Naive thymus-derived CD8-positive, alpha-beta T cell (primary cell): ENCODE measurements at places on chromosomes 11 and 22.

DNA sequence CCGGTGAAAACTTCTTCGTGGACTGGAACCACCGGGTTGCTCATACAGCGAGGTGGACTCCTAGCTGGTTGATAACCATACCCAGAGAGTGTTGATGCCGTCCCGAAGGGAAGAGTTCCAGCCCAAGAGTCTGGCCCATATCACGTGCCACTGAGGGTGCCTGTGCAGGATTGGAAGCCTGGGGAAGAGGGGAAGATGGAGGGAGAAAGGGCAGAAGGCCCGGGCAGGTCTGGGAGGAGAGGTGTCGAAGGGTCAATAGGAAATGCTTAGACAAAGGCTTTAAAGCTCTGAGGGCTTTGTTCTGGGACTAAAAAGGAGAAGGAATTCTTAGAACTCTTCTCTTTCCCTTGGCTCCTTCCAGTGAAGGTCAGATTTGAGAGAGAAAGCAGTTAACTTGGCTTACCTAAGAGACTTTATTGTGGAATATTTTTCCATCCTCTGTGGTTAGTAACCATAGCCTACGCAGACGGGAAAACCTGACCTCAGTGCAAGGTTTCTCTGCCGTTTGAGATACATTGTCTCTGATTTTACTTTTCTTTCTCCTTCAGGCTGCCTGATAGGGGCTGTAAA lies 70.5 kb downstream of the JAM3 start:
- no peaks in the 10 kb centered on the region for H3K36me3 ChIP-seq
- H3K4me1 ChIP-seq = peaks cover 3% of the 10 kb centered on the region
- DNase-seq = no peak
- no peak overlapping the region for H3K4me3 ChIP-seq
- no peaks in the 10 kb centered on the region for H3K27me3 ChIP-seq

- H3K27me3 ChIP-seq = peaks cover 31% of the 10 kb centered on the region
- H3K27ac ChIP-seq = no peak overlapping the region
- H3K36me3 ChIP-seq = no peaks in the 10 kb centered on the region
- H3K4me3 ChIP-seq = peak overlapping the region; percentile 79
- no peak for DNase-seq
- peaks cover 37% of the 10 kb centered on the region for H3K4me1 ChIP-seq
These were observed 2.6 kb downstream of the PHOX2A start for GRCh38 chr11:72241291-72241781.

DNA sequence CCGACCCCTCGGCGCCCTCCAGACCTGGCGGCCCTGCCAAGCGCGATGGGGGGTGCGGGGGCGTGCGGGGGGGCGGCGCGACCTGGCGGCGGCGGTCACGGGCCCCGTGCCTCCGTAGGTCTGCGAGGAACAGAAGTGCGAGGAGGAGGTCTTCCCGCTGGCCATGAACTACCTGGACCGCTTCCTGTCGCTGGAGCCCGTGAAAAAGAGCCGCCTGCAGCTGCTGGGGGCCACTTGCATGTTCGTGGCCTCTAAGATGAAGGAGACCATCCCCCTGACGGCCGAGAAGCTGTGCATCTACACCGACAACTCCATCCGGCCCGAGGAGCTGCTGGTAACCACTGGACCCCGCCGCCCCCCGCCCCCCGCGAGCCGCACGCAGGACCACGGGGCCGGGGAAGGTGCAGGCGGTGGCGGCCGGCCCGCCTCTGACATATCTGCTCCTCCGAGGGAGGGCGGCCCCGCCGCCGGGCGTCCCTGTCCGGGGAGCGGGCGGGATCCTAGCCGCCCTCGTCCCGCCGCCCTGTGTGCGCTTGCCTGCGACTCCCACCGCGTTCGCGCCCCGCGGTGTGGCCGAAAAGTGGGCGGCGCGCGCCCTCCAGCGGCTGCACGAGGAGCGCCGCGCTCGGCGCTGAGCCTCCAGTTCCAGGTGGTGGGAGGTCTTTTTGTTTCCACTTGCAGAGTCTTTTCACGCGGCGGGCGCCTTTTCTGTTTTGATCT lies 2.1 kb downstream of the CCND1 start:
- peak; percentile 62 for DNase-seq
- H3K27me3 ChIP-seq = peaks cover 27% of the 10 kb centered on the region
- peaks cover 21% of the 10 kb centered on the region for H3K4me1 ChIP-seq
- peak overlapping the region; percentile 86 for H3K4me3 ChIP-seq
- H3K36me3 ChIP-seq = no peaks in the 10 kb centered on the region

- no peaks in the 10 kb centered on the region for H3K27me3 ChIP-seq
- H3K27ac ChIP-seq = peak overlapping the region; percentile 91
- H3K4me1 ChIP-seq = peaks cover 46% of the 10 kb centered on the region
- H3K4me3 ChIP-seq = peak overlapping the region; percentile 92
These were observed 115.9 kb upstream of the GRK3 start for GRCh38 chr22:25448435-25449051.

DNA sequence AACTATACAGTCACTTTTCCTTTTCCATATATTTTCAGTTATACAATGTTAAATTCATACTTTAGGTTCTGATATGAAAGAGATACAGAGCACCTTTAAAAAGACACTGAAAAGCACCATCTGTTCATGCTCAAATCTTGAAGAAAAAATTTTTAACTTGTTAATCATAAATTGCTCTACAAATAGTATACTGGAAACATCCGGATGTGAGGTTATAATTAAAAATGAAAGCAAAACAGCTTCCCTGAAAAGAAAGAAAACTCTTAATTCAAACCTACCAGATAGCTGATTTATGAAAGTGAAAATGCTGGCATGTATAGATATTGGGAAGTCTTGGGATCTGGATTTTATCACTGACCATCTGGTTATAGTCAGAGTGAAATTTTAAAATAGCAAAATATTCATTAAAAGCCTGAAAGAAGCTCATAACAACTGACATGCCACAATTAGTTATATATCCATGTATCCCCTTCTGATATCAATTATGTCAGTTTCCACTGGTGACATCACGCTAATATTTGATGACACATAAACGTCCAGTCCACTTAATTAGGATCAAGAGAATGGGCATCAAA lies 740.0 kb downstream of the DLG2 start:
- no peaks in the 10 kb centered on the region for H3K36me3 ChIP-seq
- DNase-seq = no peak
- H3K27ac ChIP-seq = no peak overlapping the region
- no peaks in the 10 kb centered on the region for H3K4me1 ChIP-seq

GRCh38 chr11:114187173-114187572 lies 109.0 kb upstream of the NNMT start:
- H3K4me3 ChIP-seq = no peak overlapping the region
- H3K4me1 ChIP-seq = peaks cover 55% of the 10 kb centered on the region
- H3K27me3 ChIP-seq = no peaks in the 10 kb centered on the region
- no peak for DNase-seq

DNA sequence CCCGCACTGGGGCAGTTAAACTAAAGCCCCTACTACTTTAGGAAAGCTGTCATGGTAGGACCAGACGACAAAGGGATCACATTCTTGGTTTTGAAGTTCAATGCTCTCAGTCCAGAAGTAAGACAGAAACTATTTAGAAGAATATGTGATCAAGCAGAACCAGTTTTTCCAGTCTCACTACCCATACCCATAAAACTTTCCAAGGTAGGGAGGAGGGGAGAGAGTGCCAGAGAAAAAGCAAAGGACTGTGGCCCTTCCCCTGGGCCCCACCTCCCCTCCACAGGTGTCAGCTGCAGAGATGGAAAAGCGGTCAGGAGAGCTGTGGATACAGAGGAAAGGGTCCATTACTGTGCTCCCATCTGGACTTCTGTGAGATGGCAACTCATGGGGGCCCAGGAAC lies 587.1 kb downstream of the SOX6 start:
- H3K4me3 ChIP-seq = no peak overlapping the region
- H3K4me1 ChIP-seq = no peaks in the 10 kb centered on the region
- DNase-seq = no peak
- H3K36me3 ChIP-seq = no peaks in the 10 kb centered on the region
- H3K27ac ChIP-seq = no peak overlapping the region
- H3K27me3 ChIP-seq = peaks cover 13% of the 10 kb centered on the region

GRCh38 chr11:35357923-35358322 lies 61.4 kb downstream of the SLC1A2 start:
- H3K27me3 ChIP-seq = no peaks in the 10 kb centered on the region
- peaks cover 10% of the 10 kb centered on the region for H3K4me1 ChIP-seq
- H3K36me3 ChIP-seq = no peaks in the 10 kb centered on the region
- DNase-seq = no peak

DNA sequence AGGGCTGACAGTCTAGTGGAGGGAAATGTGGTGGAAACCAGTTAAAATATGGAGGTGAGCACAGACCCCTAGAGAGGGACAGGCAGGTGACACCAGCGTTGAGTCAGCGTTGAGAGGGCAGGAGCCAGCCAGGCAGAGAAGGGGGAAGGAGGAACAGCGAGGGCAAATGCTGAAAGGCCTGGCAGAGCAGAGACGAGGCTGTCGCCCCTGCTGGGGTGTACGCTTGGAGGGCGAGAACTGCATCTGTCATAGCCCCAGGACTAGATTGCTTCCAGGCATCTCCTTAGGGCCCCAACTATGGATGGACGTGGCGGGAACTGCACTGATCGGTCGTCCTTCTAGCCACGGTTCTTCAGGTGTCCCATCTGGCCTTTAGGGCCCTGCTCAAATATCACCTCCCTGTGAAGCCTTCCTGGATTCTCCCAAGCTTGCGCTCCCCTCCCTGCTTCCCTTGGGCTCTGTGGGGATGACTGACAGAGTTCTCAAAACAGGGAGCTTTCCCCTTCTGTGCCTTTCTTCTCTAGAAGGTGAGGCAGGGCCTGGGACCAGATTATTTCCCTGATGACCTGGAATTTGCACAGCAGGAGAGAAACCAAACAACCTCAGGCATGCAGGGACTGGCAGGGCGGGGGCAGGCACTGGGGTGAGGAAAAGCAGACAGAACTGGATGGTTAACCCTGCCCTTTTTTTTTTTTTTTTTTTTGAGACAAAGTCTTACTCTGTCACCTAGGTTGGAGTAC lies 11.1 kb downstream of the SYNGR1 start:
- peaks cover 2% of the 10 kb centered on the region for H3K36me3 ChIP-seq
- no peak overlapping the region for H3K4me3 ChIP-seq
- no peak for DNase-seq
- H3K4me1 ChIP-seq = peaks cover 6% of the 10 kb centered on the region
- H3K27ac ChIP-seq = peak overlapping the region; percentile 32

- no peak overlapping the region for H3K4me3 ChIP-seq
- no peak overlapping the region for H3K27ac ChIP-seq
- peaks cover 10% of the 10 kb centered on the region for H3K27me3 ChIP-seq
- no peaks in the 10 kb centered on the region for H3K4me1 ChIP-seq
- no peaks in the 10 kb centered on the region for H3K36me3 ChIP-seq
- no peak for DNase-seq
These were observed 68.2 kb upstream of the SHISAL1 start for GRCh38 chr22:44380756-44381486.

DNA sequence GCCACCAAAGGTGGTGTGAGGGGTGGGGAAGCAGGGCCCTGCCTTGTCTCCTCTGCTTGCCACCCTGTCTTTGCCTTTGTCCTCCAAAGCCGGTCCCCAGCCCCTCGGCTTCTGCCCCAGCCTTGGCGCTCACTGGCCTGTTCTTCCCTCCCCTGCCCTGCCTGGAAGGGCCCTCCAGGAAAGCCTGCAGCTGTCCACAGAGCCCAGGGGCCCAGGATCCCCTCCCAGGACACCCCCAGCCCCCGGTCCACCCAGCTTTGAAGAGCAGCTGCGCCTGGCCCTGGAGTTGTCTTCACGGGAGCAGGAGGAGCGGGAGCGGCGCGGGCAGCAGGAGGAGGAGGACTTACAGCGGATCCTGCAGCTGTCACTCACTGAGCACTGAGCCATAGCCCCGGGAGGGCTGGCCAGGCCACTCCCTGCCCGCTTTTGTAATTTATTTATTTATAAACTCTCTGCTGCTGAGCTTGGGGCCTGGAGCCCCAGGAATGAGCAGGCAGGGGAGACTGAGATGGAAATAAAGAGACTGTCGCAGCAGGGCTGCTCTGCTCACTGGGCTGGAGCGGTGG lies 1.3 kb upstream of the SSH3 start:
- H3K27me3 ChIP-seq = no peaks in the 10 kb centered on the region
- peak overlapping the region; percentile 61 for H3K4me3 ChIP-seq

DNA sequence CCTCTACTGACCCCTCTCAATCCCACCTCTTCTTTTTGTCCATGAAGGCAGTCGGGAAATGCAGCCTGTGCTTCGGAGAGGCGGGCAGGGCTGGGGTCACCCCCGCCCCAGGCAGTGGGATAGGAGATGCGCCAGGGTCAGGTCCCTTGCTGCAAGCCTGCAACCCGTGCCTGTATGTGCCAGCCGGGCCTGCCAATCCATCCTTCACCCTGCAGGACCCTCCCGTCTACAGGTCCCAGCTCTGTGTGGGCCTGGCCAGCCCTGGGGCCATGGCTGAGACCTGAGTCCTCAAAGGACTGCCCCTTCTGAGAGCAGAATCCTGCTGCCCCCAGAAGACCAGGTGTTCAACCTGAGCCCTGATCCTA lies 10.9 kb downstream of the ASCL2 start:
- H3K4me1 ChIP-seq = no peaks in the 10 kb centered on the region
- H3K4me3 ChIP-seq = no peak overlapping the region
- no peak for DNase-seq
- no peak overlapping the region for H3K27ac ChIP-seq
- H3K27me3 ChIP-seq = no peaks in the 10 kb centered on the region

DNA sequence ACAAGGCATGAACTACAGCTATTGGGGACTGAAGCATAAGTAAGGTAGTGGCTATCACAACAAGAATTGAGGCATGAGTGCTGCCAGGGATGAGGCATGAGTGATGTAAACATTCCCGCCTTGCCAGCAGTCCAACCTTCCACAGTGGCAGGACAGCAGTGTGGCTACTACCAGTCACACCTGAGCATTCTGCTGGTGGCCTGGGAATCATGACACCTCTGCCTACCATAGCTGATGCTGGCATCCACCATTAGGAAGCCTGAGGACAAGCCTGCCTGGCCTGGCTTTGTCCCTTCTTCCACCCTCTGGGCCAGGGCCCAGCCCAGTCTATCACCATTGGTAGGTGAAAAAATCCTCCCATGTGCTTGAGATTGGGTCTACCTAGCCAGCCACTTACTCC lies 712.8 kb upstream of the CCDC90B start:
- H3K27me3 ChIP-seq = no peaks in the 10 kb centered on the region
- peaks cover 40% of the 10 kb centered on the region for H3K36me3 ChIP-seq
- no peak overlapping the region for H3K27ac ChIP-seq
- no peaks in the 10 kb centered on the region for H3K4me1 ChIP-seq
- DNase-seq = no peak
